Glutamatergic neuron (in vitro differentiated cells): ENCODE measurements at places on chromosomes 3 and 15. TPM values are rescaled to one million over a fixed set of nuclear protein-coding genes. Genes with fewer than 3 reads are reported as not detected.

Gene CAMK2N2
- total RNA-seq: 14.8 TPM

- no peaks in the 10 kb centered on the region for H3K36me3 ChIP-seq
- peak overlapping the region; percentile 17 for H3K27ac ChIP-seq
- peaks cover 28% of the 10 kb centered on the region for H3K4me1 ChIP-seq
- peaks cover 1% of the 10 kb centered on the region for H3K27me3 ChIP-seq
- H3K4me3 ChIP-seq: no peak overlapping the region
Measured at GRCh38 chr3:120487191-120487650, 36.4 kb upstream of the FSTL1 start.

GRCh38 chr3:132378048-132378762 lies 39.1 kb upstream of the DNAJC13 start:
- no peak overlapping the region for H3K27ac ChIP-seq
- peaks cover 9% of the 10 kb centered on the region for H3K27me3 ChIP-seq
- no peak overlapping the region for H3K4me3 ChIP-seq
- H3K4me1 ChIP-seq: no peaks in the 10 kb centered on the region

DNA sequence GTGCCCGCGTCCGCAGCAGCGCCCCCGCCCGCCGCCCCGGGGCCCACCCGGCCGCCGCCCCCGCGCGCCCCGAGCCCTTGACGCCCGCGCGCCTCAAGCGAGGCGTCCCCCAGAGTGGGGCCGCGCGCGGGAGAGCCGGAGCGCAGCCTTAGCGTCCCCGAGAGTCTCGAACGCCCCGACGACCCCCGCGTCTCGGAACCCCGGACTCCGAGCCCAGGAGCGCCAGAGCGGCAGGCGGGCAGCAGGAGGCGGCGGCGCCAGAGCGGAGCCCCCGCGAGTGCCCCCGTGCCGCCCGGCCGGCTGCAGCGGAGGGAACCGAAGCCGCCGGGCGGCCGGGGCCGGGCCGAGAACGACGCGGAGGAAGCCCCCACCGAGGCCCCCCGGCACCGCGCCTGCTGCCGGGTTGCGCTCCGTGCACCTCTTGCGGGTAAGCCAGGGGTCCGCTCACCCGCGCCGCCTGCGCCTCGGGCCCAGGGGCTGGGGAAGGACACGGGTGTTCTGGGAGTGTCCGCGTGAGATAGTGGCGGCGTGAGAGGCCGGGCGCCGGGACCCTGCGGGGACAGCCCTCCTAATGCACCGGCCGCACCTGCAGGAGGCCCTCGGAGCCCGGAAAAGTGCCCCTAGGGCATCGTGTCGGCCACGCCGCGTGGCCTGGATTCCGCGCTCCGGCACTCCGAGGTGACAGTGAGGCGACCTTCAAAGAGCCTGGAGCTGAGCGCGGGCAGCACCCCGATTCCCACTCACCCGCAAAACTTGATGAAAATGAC lies 52.0 kb upstream of the ULK4 start:
- peak; percentile 45 for DNase-seq
- no peaks in the 10 kb centered on the region for H3K36me3 ChIP-seq
- H3K4me1 ChIP-seq: peaks cover 39% of the 10 kb centered on the region
- peak overlapping the region; percentile 93 for H3K4me3 ChIP-seq
- peaks cover 27% of the 10 kb centered on the region for H3K27me3 ChIP-seq
- H3K27ac ChIP-seq: peak overlapping the region; percentile 99
